ENCODE measurements at places on chromosomes 6 and 20.

- DNase-seq = no peak
These were observed 185.2 kb upstream of the ARG1 start for GRCh38 chr6:131387562-131388447.

- DNase-seq = no peak
These were observed 54.4 kb downstream of the JAG1 start for GRCh38 chr20:10619427-10619826.

DNA sequence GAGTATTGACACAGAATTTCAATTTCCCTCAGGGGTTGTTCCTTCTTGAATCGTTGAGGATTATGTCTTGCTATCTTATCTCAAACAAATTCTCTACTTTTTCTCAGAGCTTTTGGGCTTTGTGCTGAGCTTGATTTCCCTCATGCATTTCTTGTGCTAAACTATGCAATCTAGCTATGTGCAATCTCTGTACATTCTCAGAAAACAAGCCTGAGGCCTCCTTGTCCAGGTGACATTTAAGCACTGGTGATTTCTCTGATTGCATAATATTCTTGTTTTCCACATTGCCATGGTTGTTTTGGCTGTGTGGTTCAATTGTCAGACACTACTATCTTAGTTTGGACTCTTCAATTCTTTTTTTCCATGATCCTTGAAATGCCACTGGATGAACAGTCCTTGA is 81.2 kb upstream of the MAN1A1 start:
- no peak for DNase-seq

DNA sequence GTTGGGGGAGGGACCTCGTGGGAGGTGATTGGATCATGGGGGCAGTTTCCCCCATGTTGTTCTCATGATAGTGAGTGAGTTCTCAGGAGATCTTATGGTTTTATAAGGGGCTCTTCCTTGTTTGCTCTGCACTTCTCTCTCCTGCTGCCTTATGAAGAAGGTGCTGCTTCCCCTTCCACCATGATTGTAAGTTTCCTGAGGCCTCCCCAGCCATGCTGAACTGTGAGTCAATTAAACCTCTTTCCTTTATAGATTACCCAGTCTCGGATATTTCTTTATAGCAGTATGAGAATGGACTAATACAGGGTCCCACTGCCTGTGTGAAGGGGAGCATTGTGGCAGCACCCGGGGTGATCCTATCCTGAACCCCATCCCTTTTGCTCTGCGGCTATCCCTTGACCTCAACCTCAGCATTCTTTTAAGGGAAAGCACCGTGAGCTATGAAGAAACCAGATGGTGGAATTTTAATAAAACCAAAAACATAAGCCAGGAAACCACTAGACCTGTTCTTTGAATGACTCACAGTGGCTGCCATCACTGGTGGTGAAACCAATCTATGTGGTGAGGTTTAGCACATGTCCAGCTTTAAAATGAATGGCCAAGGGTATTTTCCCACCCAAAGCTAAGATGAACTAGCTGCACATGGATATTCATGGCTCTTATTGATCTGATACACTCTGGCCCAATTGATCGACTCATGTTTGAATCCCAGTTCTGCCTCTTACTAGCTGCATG is 62.2 kb downstream of the ZDHHC14 start:
- no peak for DNase-seq

GRCh38 chr6:169046021-169046420 is 207.6 kb downstream of the THBS2 start:
- DNase-seq = no peak

GRCh38 chr6:18245642-18246041 is 18.7 kb downstream of the DEK start:
- no peak for DNase-seq

- DNase-seq = no peak
These were observed 3.5 kb upstream of the BPI start for GRCh38 chr20:38300438-38300837.

DNA sequence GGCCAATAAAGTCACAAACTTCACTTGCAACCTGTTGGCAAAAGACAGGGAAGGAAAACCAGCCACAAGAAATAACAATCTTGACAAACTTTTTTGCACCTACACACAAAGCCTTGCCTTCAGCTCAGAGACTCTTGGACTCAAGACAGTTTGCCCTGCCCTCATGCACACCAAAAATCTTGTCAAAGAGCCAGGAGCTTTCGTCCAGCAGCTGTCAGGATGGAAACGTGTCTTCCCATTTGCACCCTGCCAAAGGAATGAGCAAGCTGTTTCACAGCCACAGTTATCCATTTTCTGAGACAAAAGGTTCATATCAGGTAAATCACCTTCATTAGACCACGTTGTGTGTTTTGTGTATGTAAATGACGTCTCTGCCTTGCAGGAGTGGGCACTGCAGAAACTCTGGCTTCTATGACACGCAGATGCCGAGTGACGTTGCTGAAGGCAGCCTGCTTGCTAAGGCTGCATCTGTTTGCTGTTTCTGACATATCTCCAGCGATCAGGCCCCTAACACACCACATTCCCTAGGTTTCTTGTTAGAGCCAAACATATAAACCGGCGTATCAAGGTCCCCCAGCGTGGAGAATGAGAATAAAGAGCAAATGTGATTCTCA is 193.4 kb downstream of the SYNDIG1 start:
- no peak for DNase-seq

- no peak for DNase-seq
These were observed 3.0 kb downstream of the GSTA2 start for GRCh38 chr6:52760105-52760765.

- no peak for DNase-seq
These were observed 211.4 kb downstream of the FOXC1 start for GRCh38 chr6:1821164-1821512.

DNA sequence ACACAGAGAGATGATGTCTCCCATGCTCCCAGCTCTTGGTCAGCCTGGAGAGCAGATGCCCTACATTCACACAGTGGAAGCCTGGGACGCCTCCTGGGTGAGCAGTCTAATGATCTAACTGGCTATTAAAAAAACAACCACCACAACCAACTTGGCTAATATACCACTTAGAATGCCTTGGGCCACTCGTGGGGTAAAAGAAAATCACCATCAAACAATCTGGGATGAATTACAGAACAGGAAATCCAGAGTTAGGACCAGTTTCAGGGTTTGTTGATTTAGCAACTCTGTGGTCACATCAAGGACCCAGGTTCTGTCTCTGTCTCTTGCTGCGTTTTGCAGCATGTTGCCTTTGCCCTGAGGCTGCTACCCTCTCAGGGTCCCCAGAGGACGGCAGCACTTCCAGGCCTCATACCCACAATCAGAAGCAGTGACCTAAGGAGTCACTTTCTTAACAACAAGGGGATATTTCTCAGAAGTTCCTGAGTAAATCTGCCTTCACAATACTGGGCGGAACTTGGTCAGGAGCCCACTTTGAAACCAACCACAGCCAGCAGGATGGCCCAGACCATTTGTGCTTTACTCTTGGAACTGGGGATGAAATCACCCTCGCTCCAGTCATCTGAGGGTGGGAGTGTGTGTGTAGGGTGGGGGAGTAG is 118.7 kb downstream of the CLIC5 start:
- no peak for DNase-seq

DNA sequence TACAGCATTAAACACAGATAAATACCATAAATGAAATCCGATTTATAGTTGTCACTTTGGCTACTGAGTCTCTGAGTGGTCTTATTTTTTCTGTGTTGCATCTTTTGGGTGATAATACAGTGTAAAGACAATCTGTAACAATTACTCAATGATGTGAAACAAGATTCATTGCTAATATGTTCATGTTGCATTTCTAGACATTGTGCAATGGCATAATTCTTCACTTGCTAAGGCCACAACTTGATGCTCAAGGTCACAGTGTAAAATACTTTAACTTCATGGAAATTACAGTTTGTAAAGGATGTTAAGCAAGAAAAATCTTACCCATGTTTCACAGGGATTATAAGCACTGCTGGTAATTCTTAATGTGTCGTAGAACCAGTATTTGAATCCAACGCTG is 74.9 kb upstream of the SMLR1 start:
- no peak for DNase-seq

GRCh38 chr6:38572186-38572813 is 67.4 kb downstream of the BTBD9 start:
- no peak for DNase-seq

GRCh38 chr20:63525971-63526370 is 5.4 kb downstream of the PPDPF start:
- no peak for DNase-seq

All from cerebellum (tissue), 4 donors.